IPS-NIHi11 (cell line): ENCODE measurements at places on chromosomes 1 and 21.

DNA sequence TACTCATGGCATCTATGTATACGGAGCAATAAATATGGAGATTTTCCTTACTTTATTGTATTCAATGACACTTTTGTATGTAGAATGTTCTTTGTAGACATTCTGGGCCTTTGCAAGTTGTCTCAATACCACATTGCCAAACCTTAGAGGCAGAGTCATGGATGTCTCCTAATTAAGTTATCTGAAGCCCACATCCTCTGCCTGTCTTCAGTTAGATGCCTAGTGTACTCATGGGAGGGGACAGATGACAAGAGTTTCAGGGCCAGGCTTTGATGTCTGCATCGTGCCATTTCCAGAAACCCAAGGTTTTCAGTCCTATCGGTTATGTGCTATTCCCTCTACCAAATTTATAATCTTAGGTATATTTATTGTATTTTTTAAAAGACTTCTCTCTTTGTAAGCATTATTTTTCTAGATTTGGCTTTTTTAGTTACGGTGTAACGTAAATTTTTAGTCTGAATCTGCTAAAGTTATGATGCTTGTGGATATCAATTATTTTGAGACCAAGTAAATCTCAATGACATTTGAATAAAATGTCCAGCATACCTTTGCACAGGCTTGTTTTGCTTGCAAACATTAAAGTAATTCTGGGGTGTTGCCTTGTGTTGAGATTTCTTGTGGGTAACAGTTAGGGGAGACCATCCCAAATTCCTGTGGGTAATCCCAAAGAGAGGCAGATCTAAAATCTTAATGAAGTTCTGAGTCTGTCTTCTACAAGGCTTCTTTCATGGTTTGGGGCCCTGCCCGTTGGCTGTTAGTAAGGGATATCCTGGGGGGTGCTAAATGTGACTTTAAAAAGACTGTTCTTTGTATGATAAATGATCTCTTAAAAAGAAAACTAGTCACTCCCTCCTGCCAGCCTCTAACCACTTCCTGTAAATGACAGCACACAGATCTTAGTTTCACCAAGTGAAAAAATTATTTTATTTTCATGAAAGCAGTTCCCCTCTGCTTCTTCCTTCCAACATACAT lies 8.0 kb upstream of the MACF1 start:
- no peak for DNase-seq

GRCh38 chr1:180186831-180187230 lies 32.2 kb downstream of the QSOX1 start:
- DNase-seq, result no peak

DNA sequence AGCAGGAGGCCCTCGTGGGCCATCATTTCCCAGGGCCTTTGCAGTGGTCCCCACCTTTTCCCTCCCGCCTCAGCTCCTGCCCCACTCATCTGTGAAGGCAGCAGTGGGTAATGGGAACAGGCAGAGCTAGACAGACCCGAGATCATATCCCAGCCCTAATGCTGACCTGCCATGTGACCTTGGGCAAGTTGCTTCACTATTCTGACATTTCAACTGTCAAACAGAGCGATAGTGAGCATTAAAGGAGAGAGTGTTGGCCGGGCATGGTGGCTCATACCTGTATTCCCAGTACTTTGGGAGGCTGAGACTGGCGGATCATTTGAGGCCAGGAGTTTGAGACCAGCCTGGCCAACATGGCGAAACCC lies 51.7 kb downstream of the RPS6KA1 start:
- no peak for DNase-seq

DNA sequence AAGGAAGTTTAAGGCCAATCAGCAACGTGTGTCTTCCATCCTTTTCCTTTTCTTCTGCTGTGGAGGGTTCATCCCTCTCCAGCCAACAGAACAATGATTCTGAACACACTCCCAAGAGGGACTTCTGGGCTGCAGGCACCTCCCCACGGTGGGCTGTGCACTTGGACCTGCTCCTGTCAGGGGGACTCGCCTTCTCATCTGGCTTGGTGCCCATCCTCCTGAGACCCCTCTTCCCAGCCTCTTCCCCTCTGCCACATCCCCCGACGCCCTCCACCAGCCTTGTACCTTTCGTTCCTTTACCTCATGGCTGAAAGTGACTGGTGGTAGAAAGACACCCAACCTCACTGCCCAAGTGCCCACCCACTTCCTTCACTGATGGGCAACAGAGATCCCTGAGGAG lies 26.0 kb upstream of the SLAMF9 start:
- no peak for DNase-seq

DNA sequence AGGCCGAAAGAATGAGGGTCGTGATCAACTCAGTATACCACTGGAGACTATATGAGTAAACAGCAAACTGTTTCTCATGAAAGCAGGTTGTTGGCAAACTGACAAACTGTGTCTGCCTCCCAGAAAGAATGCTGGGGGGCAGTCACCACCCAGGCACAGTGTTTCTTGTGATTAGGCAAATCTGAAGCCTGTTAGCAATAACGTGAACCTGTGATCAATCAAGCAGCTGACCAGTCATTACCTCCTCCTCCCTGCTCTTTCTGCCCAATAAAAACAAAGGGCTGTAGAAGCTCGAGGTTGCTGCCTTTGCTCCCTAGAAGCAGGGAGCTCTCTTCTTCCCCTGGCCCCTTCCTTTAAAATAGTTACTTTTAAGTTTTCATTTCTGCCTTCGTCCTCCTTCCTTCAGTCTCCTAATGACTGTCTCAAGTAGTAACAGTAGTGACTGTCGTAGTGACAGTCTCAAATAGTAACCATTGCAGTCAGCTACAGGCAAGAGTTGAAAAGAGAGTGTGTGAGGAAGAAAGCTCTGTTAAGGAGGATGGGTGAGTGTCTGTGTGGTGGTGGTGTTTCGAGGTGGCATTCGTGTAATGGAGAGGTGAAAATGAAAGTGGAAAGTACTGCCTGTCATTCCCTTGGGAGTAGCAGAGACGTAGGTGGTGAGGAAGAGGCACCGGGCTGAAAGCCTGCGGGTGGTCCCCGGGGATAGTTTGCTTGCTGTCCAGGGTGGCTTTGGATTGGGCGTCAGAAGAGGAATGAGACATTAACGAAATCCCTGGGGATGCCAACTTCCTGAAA lies 14.5 kb downstream of the HHAT start:
- DNase-seq, result no peak

GRCh38 chr21:45454926-45455673 lies 50.1 kb downstream of the COL18A1 start:
- peak; percentile 77 for DNase-seq

- DNase-seq, result no peak
Measured at GRCh38 chr1:198160946-198161614, 4.3 kb downstream of the NEK7 start.

GRCh38 chr1:85201340-85202091 lies 700 bp upstream of the SYDE2 start:
- DNase-seq, result peak; percentile 92

DNA sequence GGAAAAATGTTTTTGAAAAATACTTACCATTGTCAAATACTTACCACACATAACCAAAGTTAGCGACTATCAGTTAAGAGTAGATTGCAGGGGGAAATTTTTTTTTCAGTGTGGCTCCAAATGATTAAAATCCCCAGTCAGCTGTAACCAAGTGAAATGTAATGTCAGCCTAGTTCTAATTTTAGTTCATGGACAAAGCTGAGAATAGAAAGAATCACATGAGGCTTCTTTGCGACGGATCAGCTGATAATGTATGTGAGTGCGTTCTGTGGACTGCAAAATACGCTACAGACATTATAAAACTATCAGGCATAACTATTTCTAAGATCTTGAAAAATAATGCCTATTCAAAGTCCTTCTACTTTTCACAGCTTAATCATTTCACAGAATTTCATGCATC lies at the start of gene LRRC39:
Gene LRRC39 (minus strand): TSS at position 166 of the 400 bp plus-strand sequence. CDS start 9,740 bp downstream, outside the sequence.
- DNase-seq, result no peak

DNA sequence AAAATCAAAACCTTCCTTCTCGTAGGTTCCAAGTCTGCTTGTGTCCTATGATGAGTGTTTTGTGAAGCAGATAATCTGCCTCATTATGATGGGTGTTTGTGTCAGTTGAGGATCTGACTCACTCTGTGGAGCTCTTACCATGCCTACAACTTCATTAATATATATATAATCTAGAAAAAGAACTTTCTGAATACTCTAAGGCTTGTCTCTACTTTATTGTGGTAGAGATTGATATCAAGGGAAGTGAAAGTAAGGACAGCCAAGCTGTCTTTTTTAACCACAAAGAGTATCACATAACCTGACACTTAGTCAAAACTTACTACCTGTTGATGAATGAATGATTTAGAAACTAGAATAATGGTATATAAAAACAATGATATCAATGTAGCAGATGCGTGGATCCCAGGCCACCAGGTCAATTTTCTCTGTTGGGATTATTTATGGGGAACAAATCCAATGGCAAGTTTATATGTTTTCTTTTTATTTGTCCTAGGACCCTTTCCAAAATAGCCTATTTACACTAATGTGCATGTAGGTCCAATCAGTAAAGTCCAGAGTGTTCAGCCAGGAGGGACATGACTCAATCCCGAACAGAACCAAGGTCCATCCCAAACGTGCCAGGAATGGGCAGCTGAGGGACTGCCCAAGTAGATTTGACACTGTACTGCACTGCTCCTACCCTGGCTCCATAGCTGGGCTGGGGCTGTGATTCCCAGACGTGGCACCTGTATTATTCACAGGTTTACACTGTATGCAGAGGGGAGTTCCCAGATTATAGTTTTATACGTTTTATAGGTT lies 182.3 kb upstream of the GREM2 start:
- DNase-seq, result no peak

DNA sequence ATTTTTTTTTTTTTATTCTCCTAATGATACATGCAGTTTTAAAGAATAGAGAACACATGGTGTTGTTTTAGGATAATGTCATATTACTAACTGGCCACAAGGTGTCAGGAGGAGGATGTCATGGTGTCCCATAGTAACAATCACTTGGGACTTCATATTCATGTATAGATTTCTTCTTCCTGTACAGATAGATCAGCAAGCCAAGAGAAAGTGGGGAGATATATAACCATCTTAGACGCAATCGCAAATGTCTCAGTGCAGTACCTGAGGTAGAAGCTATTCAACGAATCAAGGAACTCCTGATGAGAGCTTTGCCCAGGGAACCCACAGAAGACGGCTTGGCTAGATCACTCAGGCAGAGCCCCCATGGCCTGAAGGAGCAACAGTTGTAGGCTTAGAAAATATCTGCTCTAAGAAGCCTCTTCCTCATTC lies 12.3 kb downstream of the OR2T11 start:
- no peak for DNase-seq

DNA sequence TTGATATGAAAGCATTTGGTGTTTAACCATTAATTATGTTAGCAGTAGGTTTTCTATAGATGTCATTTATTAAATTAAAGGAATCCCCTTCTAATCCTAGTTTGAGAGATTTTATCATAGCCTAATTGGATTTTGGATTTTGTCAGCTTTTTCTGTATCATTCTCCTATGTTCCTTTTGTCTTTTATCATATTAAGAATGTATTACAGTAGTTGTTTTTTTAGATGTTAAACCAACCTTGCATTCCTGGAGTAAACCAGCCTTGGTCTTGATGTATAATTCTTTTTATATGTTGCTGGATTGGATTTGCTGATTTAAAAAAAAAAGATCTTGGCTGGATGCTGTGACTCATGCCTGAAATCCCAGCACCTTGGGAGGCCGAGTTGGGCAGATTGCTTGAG lies 5.6 kb downstream of the SETDB1 start:
- no peak for DNase-seq

GRCh38 chr1:2594641-2595131 lies 8.1 kb downstream of the PRXL2B start:
- no peak for DNase-seq

GRCh38 chr1:184685116-184685515 lies 69.5 kb downstream of the EDEM3 start:
- DNase-seq, result no peak

- DNase-seq, result no peak
Measured at GRCh38 chr1:4306559-4307467, 347.6 kb upstream of the AJAP1 start.

GRCh38 chr1:66274634-66275033 lies 259.3 kb upstream of the SGIP1 start:
- DNase-seq, result no peak

DNA sequence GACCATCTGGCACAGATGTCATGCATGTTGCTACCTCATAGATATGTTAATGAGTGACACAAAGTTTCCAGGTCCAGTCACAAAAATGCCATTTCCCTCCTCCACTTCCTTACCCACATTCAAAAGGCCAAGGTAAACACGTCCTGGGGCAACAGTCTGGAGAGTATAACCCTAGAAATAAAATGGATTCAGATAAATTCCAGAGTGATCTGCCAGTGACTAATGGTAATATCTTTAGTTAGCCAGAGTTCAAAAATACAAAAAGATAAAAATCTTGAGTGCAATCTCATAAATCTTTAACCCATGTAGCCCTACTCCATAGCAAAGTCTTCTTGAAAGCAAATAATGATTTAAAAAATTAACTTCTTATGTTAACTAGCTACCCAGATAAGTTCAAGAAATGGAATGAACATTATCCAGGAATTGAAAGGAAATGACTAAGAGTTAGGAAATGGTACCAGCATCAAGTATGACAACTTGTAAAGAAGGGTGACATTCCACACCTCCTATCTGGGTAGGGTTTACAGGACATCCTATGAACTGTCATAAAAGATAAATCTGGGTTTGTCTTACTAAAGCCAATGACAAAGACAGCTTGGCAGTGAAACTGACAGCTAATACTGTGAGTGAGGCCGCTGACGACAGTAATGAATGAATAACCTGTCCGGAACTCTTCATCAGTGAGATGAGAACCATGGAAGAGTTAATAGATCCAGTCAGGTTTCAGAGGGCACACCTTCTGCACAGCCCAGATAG lies 18.1 kb downstream of the RGS2 start:
- no peak for DNase-seq

- DNase-seq, result no peak
Measured at GRCh38 chr1:109163551-109163950, 49.6 kb downstream of the ELAPOR1 start.

DNA sequence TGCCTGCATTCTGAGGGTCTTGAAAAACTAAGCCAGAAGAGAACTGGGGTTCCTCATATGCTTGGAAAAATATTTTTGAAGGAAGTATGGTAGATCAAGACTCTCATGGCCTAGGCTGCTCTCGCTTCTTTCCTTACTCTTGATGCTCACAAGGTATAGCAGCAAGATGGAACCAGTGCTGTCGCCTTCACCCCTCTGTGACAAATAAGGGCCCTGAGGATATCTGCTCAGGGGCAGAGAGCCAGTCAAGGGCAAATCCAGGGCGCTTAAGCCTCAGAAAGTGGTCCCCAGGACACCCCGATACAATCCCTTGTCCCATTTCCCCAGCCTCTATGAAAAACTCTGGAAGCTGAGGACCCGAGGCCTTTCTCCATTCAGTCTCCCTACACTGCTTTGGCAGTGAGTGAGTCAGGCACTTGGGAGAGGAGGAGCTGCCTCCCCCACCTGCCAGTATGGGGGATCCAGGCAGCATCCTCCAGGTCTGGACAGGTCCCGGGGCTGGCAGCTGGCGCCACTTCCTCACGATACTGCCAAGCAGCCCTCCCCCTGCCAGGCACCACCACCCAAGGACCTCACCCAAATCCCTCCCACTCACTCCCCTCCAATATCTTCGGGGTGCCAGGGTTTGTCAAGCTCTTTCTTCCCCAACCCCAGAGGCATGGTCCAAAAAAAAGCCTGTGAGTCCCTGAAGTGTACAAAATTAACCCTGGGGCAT lies 1.3 kb downstream of the IGSF9 start:
- DNase-seq, result no peak

GRCh38 chr1:197675583-197676208 lies 99.6 kb downstream of the DENND1B start:
- DNase-seq, result no peak
